Activated CD4-positive, alpha-beta T cell treated with anti-CD3 and anti-CD28 coated beads, Interleukin-10, Interleukin-2, amounts not matched to agents 100 ng/mL and 50 ng/mL, durations not matched to agents 16 hours and 8 hours (primary cell): ENCODE measurements at places on chromosomes 2 and 18.

GRCh38 chr2:9110346-9110884 is 96.2 kb upstream of the ASAP2 start:
- DNase-seq: no peak

DNA sequence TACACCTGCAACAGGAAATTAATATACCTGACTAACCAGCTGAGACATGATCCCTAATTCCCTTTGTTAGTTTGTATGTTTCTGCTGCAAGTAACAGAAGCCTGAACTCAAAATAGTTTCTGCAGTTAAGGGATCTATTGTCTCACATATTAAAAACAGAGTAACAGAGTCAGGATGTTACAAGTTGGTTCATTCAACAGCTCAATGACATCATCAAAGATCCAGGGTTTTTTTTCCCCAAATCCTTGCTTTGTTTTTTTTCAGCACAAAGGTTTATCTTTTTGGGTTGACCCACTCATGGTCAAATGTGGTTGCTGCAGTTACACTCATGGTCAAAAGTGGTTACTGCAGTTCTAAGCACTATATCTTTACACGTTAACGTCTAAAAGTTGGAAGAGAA is 35.0 kb upstream of the DNAH7 start:
- DNase-seq: no peak

DNA sequence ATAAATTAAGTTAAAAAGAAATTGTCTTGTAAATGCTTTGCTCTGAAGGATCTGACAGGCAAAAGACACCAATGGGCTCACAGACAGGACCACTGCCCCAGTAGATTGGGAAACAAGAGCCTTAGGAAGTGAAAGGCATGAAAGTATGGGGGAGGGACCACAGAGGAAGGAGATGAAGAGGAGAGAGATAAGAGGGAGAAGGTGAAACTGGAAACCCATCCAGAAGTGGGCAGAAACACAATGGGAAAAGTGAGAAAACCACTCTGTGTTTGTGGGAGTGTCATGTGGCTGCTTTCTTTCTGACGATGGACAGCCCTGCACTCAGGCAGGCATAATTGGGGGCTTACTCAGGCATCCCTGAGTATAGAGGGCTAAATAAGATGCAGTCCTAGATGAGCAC is 101.5 kb upstream of the STON1 start:
- DNase-seq: no peak

GRCh38 chr2:19873014-19873413 is 28.8 kb downstream of the TTC32 start:
- DNase-seq: no peak

DNA sequence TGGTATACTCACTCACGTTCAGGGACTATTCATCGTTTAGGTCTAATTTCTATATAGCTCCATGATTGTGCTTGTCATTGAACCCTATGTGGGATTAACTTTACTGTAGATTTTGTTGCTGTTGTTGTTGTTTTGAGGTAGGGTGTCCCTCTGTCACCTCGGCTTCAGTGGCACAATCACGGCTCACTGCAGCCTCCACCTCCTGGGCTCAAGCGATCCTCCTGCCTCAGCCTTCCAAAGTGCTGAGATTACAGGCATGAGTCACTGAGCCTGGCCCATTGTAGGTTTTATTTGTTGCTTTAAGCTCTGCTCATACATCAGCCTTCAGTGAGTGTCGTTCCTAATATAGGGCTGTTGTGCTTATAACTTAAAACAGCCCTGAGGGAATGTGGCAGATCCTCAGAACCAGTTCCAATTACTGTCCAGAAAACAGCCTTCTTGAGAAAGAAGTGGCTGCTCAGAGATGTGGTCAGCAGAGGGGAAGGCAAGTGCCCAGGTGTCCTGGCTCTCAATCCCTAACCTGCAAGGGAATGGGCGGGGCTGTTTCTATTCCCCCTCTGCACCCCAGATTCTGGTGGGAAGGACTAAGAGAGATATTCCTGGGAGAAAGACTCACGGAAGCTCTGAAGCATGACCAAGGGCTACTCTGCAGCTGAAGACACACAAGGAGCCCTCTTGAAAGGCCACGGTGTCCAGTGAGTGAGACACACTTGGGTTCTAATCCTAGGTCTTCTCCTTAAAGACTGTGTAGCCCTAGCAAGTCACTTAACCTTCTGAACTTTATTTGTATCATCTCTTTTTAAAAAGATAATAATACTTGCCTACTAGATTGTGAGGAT is 79.6 kb upstream of the LCLAT1 start:
- DNase-seq: no peak

DNA sequence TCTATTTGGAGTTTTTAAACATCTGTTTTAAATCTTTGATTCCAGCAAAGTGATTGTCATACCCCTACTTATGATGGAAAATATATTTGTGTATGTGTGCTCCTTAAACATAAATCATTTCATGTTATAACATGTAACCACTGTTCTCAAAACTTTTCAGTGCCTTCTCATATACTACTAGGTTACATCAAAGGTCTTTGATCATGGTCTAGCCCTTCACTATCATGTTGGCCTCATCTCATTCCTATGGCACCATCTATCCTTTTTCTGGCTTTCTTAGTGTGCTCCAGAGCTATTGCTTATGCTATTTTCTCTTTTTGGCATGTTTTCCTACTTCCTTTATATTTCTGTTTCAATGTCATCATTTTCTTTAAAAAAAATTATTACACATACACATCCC is 367.9 kb upstream of the SLC39A10 start:
- DNase-seq: no peak

GRCh38 chr2:197215748-197216360 is 94.7 kb downstream of the ANKRD44 start:
- peak; percentile 65 for DNase-seq

DNA sequence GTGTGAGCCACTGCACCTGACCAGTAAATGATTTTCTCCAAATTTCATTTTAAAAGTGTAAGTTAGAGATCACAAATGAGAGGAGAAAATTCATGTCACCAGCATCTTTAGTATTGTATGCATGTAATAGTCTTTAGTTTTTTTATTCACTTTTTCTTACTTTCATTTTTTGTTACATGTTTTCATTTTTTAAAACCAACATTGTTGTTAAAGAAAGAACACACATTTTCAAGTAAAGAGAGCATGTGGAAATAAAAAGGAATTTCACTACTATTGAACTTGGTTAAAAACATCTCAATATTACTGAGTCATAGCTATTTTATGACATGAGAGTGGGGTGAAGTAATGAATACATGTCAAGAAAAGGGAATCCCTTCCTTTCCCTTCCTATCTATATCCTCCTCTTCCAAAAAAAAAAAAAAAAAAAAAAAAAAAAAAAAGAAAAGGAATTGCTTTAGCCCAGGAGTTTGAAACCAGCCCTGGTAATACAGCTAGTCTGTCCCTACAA is 29.1 kb upstream of the PMAIP1 start:
- DNase-seq: no peak

DNA sequence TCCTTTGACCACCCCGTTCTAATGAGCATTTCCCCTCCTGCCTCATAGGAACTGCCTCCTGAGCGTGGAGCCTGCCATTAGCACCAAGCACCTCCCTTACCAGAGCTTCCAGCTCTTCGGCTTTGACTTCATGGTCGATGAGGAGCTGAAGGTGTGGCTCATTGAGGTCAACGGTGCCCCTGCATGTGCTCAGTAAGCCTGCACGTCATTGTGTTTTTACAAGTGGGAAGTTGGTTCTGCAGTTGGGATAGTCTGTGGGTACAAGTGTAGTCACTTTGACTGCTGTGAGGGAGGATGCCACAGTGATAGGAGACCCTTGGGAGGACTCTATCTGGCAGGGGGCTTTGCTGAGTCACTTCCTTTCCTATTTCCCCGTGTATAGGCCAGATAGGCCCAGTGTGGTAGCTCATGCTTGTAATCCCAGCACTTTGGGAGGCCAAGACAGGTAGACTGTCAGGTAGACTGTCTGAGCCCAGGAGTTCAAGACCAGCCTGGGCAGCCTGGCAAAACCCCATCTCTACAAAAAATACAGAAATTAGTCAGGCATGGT is 22.0 kb upstream of the POLR1B start:
- no peak for DNase-seq

- peak; percentile 60 for DNase-seq
Measured at GRCh38 chr2:206800506-206801417, 35.4 kb downstream of the FASTKD2 start.

DNA sequence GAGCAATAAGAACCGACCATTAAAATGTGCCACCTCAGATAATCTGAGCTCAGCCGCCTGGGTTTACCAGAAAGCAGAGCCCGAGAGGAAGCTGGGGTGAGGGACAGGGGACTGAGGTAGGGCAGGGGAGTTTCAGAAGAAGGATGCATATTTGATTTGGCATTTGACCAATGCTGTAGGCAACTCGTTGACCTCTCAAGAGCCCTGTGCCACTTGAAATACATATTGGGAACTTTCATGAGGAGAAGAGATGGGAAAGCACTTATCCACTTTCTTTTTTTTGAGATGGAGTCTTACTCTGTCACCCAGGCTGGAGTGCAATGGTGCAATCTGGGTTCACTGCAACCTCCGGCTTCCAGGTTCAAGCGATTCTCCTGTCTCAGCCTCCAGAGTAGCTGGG is 148.4 kb upstream of the SPRED2 start:
- DNase-seq: no peak

GRCh38 chr2:1863861-1864260 is 119.5 kb upstream of the PXDN start:
- no peak for DNase-seq

- DNase-seq: no peak
Measured at GRCh38 chr2:33093283-33093993, 146.7 kb downstream of the LTBP1 start.

DNA sequence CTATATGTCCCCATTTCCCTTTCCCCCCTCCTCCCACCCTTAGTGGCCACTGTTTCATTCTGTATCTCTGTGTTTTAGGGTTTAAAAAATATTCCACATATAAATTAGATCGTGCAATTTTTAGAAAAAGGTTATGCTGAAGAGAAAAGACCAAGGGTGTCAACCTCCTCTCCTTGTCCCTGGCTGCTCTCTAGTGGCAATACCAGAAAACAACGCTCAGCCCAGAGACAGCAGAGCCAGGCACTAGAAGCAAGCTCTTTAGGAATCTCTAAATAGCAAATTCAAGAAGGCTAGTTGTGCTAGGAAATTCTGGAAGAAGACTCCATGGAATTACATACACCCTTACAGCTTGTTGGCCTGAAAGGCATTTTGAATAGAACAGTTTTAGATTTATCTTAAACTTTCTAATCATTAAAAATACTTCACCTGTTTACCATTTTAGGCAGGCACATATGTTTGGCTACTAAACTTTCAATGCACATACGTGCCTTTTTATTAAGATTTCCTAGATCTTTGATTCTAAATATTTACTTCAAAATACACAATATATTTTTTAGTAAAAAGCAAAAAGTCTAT is 35.1 kb upstream of the RASGRP3 start:
- DNase-seq: peak; percentile 44

DNA sequence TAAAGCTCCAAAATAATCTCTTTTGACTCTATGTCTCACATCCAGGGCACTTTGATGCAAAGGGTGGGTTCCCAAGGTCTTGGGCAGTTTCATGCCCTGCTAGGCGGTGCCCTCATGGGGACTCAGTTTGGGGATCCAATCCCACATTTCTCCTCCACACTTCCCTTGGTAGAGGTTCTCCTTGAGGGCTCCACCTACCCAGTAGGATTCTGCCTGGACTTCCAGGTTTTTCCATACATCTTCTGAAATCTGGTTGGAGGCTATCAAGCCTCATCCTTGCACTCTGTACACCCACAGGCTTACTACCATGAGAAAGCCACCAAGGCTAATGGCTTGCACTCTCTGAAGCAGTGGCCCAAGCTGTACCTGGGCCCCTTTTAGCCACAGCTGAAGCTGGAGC is 49.8 kb upstream of the ERMN start:
- no peak for DNase-seq

DNA sequence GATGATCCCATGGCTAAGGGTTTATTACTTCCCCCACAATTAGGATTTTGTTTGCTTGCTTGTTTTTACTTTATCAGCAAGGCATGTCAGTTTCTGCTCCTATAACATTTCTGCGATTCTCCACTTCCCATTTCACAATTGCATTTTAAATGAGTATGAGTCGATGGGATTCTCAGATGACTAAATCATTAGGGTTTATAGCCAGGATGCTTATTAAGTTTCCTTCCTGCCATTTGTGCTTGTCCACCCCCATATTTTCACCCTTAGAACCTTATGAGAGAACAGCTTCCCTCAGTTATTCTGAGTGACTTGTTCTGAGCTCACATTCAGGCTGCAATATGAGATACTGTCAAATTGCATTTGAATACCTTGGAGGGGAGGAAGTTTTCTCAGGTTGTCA is 37.9 kb upstream of the C1GALT1C1L start:
- DNase-seq: no peak

- no peak for DNase-seq
Measured at GRCh38 chr2:215764441-215765048, 248.8 kb downstream of the MREG start.

DNA sequence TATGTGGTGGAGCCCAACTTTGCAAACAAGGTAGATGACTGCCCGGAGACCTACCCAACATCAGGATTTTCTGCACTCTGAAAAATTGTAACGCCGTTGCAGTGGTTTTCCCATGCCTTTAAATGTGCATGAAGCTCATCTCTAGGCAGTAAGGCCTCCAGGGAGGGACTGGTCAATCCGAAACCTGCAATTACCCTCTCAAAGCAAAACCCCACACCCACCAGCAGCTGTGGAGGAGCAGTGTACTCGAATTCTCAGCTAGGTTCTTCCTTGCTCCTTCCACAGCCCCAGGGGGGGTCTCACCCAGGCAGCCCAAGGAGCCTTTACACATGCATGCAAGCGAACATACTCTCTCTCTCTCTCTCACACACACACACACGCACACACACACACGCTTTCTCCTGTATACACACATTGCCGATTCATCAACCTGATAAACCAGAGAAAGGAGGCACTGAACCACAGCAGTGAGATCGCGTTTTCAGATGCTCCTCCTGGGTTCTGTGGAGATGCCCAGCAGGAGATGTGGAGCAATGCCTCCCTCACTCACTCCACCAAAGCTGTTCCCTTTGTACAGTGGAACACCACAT is 109.2 kb downstream of the VIT start:
- no peak for DNase-seq

DNA sequence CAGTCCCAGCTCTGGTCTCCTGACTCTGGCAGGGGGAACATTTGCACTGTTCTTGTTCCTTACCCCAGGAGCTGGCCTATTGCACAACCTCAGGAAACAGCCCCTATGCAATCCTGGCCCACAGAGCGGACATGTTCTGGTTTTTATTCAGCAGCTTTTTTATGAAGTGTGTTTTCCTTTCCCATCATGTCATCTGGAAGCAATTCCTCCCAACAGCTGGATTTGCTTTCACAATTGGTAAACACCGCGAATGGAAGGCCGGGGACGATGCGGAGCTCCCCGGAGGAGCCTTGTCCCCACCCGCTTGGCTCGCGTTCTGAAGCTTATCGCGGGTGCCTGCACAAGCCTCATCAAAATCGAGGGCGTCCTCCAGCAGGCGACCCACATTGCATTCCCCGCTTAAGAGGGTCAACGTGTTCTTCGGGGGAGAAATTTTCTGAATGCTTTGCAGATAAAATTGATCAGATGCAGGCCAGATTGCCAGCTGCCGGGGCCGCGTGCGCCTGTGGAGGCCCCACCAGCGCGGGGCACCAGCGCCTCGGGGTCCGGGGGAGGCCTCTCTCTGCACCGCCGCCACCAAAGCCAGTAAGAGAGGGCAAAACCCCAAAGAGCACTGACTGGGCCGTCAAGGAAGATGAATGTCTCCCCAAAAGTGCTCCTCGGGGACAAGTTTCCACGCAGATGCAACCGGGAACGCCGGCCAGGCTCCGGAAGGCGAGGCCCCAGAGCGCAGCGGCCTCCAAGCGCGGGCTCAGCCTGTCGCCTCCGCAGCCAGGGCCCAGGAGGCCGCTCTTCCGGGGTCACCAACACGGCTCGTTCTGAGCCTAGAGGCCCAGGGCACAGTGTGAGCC is 60.3 kb upstream of the SP3 start:
- no peak for DNase-seq
